Mesendoderm (in vitro differentiated cells): ENCODE measurements at places on chromosomes 5 and 9.

- DNase-seq: peak; percentile 50
Observed at GRCh38 chr9:23447166-23447565, 378.9 kb downstream of the ELAVL2 start.

DNA sequence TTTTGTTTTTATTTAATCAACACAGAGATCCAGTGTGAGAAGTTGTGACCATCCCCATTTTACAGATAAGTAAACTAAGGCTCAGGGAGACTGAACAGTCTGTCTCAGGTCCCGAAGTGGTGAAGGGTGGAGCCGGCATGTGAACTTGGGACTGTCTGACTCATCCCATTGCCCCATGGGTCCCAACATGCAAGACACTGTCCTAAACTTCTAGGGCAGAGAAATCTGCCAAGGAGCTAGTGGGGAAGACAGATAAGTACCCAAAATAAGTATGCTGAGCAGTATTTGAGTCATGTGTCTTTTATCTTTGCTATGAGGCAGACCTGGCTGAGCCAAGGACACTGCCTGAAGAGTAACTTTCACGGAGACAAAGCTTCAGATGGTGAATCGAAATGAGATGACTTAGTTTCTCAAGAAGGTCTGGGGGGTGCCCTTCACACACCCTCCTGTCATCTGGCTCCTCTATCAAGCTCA, 64.3 kb upstream of the SLC25A51 start:
- no peak for DNase-seq

DNA sequence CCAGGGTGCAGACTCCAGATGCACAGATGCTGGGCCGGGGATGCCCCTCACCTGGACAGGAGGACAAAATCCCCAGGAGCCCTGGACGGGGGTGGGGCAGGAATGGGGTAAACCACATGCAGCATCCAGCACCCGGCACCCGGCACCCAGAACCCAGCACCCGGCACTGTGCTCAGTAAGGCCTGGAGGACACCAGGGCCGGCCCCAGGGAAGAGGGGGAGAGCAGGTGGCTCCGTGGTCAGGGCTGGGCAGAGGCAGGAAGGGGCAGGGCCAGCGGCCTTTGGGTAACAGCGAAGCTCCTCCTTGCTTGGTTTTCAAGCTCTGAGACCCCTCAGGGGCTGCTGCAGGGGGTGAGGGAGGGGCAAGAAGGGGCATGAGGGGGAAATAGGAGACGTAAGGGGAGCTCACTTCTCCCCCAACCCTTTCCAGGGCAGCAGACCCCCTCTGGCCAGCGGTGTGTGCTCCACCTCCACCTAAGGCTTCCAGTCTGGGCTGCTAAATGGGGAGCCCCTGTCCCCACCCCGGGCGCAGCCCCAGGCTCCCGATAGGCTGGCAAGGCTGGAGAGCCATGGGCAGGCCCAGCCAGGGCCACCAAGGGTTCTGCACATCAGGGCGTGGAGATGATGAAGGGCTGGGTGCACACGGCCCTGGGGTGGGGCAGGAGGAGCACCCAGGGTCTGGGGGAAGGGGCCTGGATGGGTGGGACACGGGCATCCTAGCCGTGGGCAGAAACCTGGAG, 17.8 kb upstream of the SLC6A19 start:
- no peak for DNase-seq

DNA sequence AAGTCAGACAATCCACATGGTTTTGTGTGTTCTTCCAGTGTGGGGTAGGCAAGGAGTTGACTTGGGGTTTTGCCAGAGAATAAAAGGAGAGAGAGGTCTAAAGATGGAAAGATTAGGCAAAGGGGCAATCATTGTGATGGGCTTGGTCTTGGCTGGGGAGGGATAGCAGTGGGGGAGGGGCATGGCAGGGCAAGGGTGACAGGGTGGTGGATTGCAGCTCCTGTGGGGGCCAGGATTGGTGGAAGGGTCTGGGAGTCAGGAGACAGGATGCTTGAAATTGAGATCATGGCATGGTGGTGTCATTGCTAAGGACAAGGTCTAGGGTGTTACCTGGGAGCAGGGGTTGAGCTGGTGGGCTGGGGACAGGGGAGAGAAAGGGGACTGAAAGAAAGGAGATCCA, 57.6 kb downstream of the ZNF618 start:
- DNase-seq: no peak

DNA sequence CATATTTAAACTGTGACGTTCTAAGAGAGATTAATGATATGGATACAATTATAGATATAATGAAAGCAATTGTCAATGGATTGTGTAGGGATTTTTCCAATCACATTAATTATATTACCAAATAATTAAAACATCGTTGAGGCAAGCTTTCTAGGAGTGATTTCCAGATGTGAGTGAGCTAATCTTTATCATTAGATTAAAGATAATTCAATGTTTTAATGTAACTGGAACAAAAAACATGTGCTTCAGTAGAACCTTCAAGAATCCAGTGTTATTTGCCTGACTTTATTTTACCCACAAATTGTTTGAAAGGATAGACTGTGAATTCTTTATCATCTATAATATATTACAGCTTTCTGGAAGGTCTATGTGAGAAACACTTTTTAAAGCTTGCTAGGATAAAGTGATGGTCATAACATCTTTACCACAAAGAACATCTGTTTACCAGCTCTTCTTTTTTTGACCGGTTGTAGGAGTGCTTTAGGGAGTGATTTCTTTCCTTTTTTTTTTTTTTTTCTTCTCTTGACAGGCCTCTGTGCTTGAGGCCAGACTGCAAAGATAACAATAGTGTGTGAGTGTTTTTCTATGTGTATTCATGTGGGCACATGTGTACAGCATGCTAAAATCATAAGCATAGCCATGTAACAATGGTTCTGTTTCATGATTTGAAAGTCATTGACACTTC, 35.0 kb downstream of the SNCAIP start:
- no peak for DNase-seq

GRCh38 chr5:116032991-116033390, 719 bp downstream of the ARL14EPL start:
- no peak for DNase-seq

GRCh38 chr5:124961521-124961920, 215.1 kb upstream of the ZNF608 start:
- DNase-seq: no peak

DNA sequence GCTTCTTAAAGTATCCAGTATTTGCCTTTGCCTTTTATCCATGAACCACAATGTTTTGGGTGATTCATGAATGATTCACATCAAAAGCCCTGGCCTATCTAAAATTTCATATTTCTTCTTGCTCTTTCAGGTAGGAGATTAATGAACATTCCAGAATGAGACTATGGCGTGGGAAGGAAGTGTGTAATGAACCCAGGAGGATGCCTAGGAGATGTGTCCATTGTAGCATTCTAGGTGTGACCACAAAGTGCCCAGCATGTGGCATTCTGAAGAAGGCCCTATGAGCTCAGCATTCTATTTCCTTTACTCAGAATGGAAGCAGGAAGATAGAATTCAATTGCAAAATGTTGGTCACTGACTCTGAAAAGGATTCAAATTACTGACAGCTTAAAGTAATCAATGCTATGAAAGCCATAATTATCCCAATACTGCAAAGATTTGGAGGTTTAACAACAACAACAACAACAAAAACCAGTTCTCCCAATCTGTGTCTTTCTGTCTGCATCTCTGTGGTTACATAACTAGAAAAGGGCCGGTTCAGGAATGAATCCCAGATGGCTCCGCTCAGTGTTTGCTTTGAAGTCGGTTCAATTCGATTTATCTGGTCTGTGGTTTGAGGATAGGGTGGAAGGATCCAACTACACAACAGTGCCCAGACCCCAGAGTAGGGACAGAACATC, 126.7 kb downstream of the FOXD1 start:
- DNase-seq: no peak

DNA sequence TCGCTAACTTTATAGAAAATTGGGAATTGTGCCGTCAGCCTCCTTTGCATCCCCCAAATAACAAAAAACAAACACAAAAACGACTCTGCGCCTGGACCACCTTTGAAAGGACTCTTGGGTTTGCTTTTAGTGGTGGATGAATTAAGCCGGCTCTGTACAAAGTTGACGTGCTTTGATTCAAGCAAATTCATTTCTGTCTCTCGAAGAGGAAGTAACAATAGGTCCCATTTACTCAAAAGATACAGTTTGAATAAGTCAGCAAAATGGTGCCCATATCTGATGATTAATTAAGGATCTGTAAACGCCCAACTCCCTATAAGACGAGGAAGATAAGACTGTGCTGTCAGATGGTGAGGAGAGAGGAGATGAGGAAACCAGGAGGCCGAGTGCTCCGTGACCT, 67.8 kb downstream of the AK8 start:
- no peak for DNase-seq

GRCh38 chr5:147398860-147399259, 111.0 kb downstream of the DPYSL3 start:
- no peak for DNase-seq

DNA sequence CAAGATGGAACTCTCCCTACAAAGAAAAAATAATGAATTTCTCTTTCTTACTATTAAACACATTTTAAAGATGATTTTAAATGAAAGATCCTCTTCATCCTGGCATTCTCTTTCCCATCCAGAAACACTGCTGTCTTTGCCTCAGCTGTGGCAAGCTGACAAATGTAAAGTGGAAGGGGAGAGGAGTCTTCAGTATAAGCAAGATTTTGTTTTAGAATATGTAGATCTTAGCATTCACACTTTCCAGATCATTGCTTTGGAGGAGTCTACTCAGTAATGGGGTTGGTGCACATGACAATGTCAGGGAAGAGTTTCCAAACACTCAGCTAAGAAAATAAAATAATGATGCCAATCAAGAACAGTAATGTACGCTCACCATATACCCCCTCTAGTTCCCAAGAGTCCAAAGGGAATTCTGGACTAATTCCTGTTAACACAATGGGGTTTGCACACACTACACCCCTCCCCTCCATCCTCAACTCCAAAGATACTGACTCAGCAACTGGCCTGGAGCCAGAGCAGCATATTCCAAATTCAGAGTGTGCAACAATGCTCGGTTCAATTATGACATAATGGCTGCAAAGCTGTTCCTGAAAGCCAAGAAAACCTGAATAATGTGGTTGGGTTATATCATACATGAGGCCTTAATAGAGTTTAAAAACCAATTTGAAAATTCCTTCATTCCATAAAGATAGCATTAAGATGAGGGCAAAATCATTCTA, 4.6 kb downstream of the C5orf63 start:
- no peak for DNase-seq

DNA sequence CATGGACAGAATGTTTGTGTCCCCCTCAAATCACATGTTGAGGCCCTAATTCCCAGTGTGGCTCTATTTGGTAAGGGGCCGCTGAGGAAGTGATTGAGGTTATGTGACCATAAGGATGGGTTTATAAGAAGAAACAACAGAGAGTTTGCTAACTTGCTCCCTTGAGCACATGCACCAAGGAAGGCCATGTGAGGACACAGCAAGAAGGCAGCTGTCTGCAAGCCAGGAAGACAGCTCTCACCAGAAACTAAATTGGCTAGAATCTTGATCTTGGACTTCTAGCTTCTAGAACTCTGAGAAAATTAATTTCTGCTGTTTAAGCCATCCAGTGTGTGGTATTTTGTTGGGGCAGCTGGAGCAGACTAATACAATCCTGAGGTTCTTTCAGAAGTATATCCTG, 35.2 kb upstream of the CDC42SE2 start:
- DNase-seq: no peak

GRCh38 chr5:157518963-157519362, 56.6 kb downstream of the ADAM19 start:
- DNase-seq: no peak

GRCh38 chr5:72895758-72896157, 60.1 kb upstream of the FCHO2 start:
- no peak for DNase-seq

DNA sequence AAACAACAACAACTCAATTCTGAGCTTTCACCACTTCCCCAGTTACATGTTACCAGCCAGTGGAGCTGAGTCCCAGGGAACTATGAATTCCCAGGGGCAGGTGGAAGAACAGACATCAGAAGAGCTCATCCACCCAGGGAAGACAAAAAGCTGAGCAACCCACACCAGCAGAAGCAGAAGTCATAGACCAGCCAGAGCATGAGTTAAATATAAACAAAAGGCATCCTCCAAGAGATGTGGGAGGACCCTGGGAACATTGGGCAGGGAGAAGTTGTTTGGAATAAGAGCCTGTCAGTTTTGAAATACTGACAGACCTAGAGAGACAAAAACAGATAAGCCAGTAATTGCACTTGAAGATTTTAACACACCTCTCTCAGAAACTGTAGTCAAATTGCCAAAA, 102.3 kb upstream of the LMX1B start:
- no peak for DNase-seq

GRCh38 chr9:27473111-27473529, 51.0 kb upstream of the IFNK start:
- no peak for DNase-seq

DNA sequence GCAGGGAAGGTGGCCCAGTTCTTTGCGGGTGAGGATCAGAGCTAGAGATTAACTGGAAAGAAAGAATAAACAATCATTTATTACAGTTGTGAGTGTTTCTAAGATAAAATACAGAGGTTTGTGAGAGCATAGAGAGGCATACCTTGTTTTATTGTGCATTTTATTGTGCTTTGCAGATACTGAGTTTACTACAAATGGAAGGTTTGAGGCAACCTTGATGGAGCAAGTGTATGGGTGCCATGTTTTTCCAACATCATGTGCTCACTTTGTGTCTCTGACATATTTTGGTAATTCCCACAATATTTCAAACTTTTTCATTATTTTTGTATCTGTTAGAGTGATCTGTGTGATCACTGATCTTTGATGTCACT, 715 bp upstream of the C5orf34 start:
- DNase-seq: no peak

GRCh38 chr5:1033178-1033577, 24.6 kb downstream of the NKD2 start:
- DNase-seq: no peak

- DNase-seq: no peak
Observed at GRCh38 chr9:30723656-30724055, 1660.8 kb upstream of the ACO1 start.

DNA sequence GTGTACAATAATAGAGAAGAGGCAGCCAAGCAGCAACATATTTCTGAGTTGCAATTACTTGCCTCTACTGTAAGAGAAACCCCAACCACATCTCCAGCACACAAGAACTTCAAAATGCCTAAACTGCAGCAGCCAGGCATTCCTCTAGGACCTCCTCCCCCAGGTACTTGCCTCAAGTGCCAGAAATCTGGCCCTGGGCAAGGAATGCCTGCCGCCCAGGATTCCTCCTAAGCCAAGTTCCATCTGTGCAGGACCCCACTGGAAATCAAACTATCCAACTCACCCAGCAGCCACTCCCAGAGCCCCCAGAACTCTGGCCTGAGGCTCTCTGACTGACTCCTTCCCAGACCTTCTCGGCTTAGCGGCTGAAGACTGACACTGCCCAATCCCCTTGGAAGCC, 336.8 kb upstream of the RGMB start:
- DNase-seq: no peak

- no peak for DNase-seq
Observed at GRCh38 chr5:133344266-133344665, 268.1 kb downstream of the FSTL4 start.

GRCh38 chr5:142906863-142907671, 136.9 kb downstream of the ARHGAP26 start:
- no peak for DNase-seq
